ENCODE measurements at places on chromosomes 16 and 17.

- DNase-seq: no peak
These were observed 1.6 kb downstream of the NDUFB10 start for GRCh38 chr16:1960665-1961630.

GRCh38 chr17:3976675-3977171 lies 12.5 kb upstream of the ATP2A3 start:
- no peak for DNase-seq

DNA sequence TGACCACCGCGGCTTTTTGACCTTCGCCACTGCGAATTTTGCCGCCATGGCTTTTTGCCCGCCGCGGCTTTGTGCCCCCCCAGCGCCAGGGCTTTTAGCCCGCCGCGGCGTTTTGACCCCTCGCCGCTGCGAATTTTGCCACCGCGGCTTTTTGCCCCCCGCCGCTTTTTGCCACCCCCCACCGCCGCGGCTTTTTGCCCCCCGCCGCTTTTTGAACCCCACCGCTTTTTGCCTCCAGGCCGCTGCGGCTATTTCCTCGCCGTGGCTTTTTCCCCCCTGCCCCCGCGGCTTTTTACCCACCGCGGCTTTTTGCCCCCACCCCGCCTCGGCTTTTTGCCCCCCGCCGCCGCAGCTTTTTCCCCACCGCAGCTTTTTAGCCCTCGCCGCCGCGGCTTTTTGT lies 134.8 kb upstream of the TP53TG3C start:
- DNase-seq: no peak

- no peak for DNase-seq
These were observed 2.5 kb upstream of the RAB11FIP4 start for GRCh38 chr17:31388770-31389656.

- no peak for DNase-seq
These were observed 2.4 kb upstream of the MED13 start for GRCh38 chr17:62067165-62068145.

DNA sequence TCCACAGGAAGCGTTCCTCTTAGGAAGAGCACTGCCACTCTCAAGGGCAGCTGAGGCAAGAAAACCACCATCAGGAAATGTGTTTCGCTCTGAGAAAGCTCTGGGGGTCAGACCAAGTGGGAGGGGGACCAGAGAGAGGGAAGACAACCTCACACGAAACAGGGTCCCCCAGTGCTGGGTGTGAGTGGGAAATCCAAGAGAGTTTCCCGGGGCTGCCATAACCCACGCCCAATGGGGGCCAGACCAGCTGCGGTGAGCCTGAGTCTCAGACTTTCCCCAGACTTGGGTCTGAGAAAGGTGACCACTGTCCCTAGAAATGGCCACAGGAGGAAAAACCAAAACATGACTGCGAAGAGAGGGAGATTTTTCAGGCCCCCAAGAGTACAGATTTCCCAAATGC lies 14.5 kb downstream of the DNAH17 start:
- DNase-seq: no peak

GRCh38 chr16:27767081-27767480 lies 217.1 kb downstream of the KATNIP start:
- no peak for DNase-seq

DNA sequence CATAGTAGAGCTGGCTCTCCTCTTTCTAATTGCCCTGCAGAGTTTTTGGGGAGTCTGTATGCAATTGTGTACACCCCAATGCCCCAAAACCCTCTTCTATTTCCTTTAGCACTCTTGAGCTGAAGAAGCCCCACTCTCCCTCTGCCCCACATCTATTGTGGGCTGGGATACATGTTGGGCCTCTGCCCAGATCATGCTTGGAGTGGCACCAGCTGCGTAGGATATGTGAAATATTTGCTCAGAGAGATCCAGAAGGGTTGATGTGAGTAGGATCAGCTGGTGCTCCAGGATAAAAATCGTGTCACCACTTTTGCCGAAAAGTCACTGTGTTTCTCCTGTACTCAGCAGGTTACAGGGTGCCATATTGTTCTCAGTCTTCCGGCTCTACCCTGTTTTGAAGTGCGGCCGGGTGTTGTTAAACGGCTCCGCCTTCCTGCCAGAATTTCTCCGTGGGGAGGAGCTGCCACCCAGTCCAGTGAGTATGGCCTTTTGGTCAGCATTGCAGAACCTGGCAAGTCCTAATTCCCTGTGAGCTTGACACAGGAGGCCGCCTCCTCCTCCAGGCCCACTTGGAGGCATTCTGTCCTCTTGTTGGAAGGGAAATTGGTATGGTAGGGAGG lies 664.5 kb downstream of the WWOX start:
- DNase-seq: no peak

DNA sequence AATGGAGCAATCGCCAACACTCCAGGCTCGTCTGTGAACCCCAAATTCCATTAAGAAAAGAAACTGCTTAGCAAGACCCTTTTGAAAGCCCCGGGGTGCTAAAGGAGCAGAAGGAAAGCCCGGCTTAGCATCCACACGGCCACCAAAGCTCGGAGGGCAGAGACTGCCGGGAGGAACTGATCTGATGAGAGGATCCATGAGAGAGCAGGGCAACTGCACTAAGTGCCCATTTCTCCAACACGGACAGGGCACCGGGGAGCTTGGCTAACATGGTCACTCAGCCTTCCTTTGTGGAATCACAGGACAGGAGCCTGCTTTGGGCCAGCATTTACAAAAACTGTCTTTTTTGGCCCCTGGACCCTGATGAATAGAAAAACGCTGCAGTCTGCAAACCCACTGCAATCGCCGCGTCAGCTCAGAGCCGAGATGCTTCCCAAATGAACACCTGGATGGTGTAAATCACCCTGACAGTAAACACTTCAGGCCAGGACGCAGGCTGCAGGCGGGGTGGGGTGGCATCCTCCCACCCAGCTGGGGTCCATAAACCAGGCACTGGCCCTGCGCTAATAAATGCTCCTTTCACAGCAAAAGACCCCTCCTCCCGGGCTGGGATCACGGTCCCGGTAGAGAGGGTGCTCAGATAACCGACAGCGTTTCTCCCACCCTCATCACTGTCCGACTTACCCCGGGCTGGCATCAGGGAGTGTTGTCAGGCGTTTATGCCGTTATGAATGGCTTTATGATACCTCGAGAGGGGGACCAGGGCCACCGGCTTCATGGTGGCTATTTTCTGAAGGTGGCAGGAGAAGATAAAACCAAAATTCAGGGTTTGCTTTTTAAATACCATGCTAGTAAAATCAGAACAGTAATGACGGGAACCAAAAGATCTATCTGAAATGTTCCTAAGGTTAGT lies 299.5 kb downstream of the IRF8 start:
- no peak for DNase-seq

DNA sequence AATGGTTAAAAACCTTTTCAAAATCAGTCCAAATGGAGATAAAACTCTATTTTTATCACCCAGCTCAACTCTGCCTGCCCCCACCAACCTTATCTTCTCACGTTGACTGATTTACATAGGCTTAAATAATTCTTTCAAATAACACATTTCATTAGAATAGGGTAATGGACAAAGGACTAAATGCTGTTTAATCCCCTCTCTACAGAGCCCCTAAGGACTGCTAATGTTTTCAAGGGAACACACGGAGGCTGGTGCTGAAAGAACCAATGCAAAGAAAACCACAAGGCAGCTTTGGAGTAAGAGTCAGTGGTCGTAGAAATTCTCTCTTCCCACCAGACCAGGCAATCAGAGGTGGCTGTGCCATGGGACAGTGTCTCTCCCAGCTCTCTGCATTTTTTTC lies 445.7 kb upstream of the MAF start:
- no peak for DNase-seq

DNA sequence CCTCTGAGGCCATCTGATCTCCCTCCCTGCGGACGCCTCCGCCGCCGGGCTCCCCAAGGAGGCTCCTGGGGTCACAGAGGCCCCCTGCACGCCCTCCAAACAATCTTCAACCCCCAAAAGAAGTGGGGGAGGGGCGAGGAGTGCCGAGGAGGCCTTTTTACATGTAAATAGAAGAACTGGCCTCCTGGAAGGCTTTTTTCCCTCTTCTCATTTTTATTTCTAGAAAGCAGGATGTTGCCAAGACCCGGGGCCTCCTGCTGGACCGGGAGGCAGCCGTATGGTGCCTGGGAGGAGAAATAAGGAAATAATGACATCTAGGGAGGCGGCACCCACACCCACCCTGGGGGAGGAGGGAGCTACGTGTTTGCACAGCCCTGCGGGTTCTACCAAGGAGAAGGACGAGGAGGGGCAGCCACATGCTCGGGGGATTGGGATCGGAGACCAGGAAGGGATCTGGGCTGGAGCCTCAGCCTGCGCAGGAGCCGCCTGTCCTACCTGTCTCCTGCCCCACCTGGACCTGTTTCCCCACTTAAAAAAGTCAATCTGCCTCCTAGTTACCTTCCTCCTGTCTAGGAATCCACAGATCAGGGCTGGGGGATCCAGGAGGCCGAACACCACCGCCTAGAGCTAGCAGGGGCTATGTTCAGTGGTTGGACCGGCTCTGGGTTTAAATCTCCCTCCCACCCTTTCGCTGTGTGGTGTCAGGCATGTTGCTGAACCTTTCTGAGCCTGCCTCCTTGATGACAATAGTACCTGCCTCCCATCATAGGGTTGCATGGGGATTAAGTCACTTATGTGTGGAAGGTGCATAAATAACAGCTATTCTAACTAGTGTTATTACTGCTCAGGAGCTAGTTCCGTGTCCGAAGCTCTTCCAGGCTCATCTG lies 175.7 kb upstream of the GSE1 start:
- DNase-seq: no peak

DNA sequence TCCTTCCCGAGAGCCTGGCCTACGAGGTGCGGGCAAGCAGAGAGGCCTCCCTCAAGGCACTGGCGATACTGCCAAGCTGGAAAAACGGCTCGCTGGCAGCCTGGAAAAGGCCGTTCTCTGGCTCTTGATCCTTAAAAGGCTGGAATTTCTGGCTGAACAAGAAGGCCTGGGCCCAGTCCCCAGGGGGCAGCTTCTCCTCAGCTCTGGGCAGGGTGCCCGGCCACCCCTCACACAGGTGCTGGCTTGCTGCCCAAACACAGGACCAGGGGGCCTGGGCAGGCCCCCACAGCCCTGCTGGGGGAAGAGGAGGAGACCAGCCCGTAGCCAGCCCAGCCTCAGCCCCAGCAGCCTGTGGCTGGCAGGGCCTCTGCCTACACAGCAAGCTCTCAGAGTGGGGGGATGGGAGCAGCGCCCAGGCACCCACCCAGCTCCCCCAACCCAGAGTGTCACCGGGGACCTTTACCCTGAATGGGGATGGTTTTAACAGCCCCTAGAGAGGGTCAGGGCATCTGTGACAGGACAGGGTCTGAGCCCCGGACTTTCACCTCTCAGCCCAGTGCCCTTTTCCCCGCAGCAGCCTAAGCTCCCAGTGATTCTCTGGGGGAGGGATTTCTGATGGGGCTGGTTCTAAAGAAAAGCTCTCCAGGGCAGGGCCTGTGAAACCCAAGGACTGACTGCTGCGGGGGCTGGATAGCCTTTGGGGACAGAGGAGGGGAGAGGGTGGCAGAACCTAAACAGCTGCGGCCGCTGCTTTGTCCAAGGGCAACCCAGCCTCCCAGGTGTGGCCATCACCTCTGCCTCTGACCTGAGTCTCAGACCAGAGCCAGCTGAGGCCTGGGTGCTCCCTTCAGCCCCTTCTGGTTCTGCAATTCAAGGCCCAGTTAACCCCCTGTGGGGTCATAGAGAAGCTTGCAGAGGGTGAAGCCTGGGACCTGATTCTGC lies 38.6 kb upstream of the TOB1 start:
- no peak for DNase-seq

DNA sequence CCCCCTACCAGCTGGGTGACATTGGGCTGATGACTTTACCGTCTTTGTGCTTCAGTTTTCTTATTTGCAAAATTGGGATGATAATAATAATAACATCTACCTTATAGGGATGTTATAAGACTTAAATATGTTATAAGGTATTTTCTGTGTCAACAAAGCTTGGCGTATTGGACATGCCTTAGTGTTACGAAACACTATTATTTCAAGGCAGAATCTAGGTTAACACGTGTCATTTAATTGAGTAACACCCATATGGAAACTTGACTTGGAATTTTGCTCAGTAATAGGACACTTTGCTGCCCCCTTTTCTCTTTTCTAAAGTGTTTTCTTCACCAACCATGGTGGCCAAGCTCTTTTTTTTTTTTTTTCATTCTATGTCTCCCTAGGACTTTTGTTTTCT lies 294.2 kb upstream of the SALL1 start:
- no peak for DNase-seq

DNA sequence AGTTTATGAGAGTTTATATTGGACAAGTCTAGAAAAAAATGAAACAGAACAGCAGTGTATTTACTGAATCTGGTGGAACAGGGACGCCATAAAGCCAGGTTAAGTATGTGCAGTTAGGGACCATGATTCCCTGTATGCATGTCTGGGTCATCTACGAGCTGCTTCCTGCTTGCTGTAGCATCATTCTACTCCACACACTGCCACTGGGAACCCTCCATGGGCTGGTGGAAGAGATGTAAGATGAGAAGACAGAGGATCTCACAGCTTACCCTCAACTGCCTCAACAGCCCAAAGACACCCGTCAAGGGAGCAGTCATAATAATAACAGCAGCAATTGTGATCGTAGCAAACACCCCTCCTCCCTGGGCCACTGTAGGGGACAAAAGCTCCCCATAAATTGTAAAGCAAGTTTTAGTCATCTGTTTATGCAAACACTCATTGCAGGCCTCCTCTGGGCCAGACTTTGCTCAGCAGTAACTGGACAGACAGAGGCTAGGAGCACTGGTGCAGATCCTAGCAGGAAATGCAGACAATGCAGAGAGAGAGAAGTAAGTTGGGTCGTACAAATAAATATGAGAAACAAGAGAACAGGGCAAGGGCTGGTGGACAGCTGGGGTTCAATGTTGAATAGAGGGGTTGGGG lies 188.0 kb downstream of the SOX9 start:
- DNase-seq: no peak

DNA sequence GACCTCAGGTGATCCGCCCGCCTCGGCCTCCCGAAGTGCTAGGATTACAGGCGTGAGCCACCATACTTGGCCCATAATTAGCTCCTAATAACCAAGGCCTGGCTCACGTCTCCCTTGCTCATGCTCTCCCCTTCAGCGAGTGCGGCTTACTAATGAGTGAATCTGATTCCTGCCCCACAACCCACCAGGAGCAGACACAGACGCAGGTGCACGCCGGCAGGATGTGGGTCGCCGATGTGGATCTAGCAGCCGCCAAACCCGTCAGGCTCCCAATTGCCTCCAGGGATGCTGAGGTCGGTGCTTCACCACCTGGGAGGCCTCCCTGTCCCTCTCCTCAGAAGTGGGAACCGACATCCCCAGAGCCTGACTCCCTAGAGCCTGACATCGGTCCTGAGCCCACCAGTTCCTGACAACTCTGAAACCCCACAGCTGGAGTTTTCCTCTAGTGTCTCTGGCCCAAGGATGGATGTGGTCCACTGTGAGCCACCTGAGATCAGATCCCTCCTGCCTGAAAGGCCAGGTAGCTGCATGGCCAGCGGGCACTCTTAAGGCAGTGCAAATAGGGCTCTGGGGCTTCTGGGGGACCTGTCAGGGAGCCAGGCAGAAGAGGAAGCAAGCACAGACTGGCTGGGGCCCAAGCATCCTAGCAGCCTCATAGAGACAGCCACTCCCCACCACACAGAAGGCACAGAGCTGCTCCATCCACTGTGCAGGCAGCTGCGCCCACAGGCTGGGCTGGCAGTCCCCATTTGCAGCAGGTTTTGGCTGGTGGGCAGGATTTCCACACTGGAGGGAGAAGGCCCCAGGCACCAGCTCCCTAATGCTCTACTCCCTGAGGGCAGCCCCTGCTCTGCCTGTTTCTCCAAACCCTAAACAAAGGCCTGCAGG lies 10.8 kb downstream of the EXOC7 start:
- no peak for DNase-seq

- DNase-seq: no peak
These were observed 90.9 kb upstream of the EEF2KMT start for GRCh38 chr16:5188318-5188988.

Measured in kidney capillary endothelial cell (primary cell).